ENCODE measurements at places on chromosomes 3 and 15.
A peak's percentile ranks its signal among the peaks of the same experiment; 100 is the strongest.

- DNase-seq = peak; percentile 99
Measured at GRCh38 chr3:119702530-119703527, at the start of gene CFAP91. CFAP91 (plus strand) TSS chr3:119703022; CDS start chr3:119703099, 77 bp downstream.

GRCh38 chr15:62306851-62307504 is 141.9 kb upstream of the C2CD4B start:
- DNase-seq = peak; percentile 90

DNA sequence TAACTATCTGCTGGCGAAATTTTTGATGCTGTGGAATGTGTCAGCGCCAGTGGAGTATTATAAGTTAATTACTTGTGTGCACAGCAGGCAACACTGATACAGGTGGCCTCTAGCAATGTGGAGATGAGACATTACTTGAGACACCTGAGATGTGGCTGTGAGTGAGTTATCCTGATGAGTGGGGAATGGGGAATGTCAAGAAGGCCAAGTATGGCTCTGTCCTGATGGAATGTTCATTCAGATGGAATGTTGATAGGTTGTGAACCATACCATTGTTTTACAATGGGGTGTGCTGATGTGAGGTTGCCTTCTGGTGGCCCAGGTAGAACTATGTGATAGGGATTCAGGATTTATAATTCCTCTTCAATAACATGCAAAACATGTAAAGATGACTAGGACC is 404.8 kb downstream of the PTPRG start:
- no peak for DNase-seq

- DNase-seq = no peak
Measured at GRCh38 chr15:47414207-47414606, 303.1 kb upstream of the SEMA6D start.

- DNase-seq = peak; percentile 41
Measured at GRCh38 chr15:22956978-22957260, 23.2 kb downstream of the CYFIP1 start.

- no peak for DNase-seq
Measured at GRCh38 chr15:63412551-63412950, 30.9 kb upstream of the CA12 start.
